ENCODE measurements at places on chromosomes 5 and 9. TPM values are rescaled to one million over a fixed set of nuclear protein-coding genes. Genes with fewer than 3 reads are reported as not detected.

DNA sequence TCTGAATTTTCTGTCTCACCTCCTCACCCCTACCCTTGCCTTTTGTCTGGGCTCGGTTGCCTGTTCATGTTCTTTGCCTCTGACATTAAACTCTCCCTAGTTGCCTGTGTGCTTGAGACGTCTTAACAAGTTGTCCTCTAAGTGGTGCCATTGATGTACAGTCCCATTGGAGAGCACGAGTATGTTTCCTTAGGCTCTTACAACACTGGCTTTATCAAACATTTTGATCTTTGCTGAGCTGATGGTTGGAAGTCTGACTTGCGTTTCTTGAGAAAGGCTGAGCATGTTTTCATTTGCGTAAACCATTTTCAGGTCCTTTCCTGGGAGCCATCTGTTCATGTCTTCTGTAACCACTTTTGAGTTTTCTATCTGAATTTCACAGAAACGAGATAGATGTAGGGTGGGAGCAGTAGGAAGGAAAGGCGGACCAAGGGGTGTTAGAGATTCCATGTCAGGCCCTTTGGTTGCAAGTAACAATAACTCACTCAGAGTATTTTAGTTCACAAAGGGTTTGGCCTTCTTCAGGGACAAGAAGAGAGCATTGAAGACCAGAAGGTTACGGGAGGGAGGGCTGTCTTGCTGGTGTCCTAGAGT is 35.4 kb downstream of the OTULIN start:
- no peak for DNase-seq

GRCh38 chr5:68167195-68167651 is 48.3 kb upstream of the PIK3R1 start:
- no peak for DNase-seq

DNA sequence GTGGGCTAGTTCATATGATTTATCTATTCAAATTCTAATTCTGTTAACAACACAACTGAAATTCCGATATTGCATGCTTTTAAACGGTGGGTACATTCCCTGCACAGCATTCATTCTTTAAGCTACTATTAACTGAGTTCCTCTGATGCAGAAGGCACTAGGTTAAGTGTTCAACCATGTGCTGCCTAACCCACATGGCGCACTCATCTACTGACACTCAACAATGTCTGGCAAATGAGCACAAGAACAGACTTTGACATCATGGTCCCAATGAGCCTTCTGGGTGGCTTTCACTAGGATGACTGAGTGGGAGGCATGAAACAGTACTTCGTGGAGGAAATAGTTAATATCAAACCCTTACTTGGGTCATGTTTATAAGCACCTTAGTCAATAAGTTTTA is 10.2 kb downstream of the NREP start:
- DNase-seq, result no peak

GRCh38 chr5:10338686-10339057 is 14.8 kb upstream of the MARCHF6 start:
- DNase-seq, result no peak

GRCh38 chr5:124301850-124302249 is 444.6 kb downstream of the ZNF608 start:
- no peak for DNase-seq

PTPN3 gene
- 51.7 TPM for total RNA-seq

SPATA9 gene
- not detected for total RNA-seq

LCN12 gene
- total RNA-seq, result 1.9 TPM

CAVIN4 gene
- total RNA-seq, result 80.5 TPM

PCDHB4 gene
- total RNA-seq, result 1.3 TPM

ACOT12 gene
- not detected for total RNA-seq

All from heart left ventricle (tissue), 16 donors.